ENCODE measurements at places on chromosomes 5 and 9. TPM values are rescaled to one million over a fixed set of nuclear protein-coding genes. Genes with fewer than 3 reads are reported as not detected.

- DNase-seq: peak; percentile 20
Measured at GRCh38 chr5:88882276-88883038, 527 bp downstream of the MEF2C start.

GRCh38 chr5:93954421-93955069, 213.1 kb upstream of the POU5F2 start:
- DNase-seq: no peak

GRCh38 chr9:130484362-130485072, 39.8 kb downstream of the ASS1 start:
- DNase-seq: no peak

Gene ZNF483
- 3.8 TPM for polyA plus RNA-seq

GRCh38 chr9:119810645-119811429, 441.6 kb upstream of the BRINP1 start:
- DNase-seq: no peak

Gene PSMD5
- polyA plus RNA-seq: 25.3 TPM

Gene SPINK7
- polyA plus RNA-seq: not detected

DNA sequence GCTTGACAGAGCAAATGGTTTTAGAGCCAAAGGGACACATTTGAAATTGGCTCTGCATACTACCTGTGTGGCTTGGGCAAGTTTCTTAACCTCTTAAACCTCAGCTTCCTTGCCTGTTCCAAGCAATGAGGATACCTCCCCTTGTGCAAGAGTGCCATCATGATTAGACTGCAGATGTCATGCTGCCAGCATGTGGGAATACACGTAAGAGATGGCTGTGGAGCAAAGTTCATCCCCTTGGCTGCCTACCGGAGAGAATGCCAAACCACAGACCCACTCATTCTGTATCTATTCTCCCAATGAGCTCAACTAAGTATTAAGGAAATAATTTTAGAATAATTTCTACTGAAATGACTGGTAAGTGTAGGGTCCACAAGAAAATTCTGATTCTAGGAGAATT, 101.3 kb downstream of the WDR41 start:
- peak; percentile 65 for DNase-seq

DNA sequence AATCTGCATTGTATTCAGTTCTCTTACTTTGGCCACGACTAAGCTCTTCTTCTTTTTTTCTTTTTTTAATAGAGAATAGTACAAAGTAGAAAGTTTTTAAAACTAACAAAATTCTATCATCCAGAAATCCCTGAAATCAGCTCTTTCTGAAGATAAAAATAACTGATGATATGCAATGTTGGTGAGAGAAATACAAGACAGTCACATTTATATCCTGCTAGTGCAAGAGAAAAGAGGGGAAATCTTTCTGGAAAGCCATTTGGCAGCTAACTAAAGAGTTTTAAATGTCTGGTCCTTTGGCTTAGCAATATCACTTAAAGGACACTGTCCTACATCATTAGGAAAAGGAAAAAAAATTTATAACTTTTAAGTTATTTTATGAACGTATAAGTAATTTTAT, 27.0 kb upstream of the FREM1 start:
- no peak for DNase-seq

Gene MAP1B
- 95.6 TPM for polyA plus RNA-seq

Gene CD74
- polyA plus RNA-seq: 16.3 TPM

Gene RETREG1
- polyA plus RNA-seq: 46.9 TPM

Gene SEC24A
- polyA plus RNA-seq: 9.8 TPM

DNA sequence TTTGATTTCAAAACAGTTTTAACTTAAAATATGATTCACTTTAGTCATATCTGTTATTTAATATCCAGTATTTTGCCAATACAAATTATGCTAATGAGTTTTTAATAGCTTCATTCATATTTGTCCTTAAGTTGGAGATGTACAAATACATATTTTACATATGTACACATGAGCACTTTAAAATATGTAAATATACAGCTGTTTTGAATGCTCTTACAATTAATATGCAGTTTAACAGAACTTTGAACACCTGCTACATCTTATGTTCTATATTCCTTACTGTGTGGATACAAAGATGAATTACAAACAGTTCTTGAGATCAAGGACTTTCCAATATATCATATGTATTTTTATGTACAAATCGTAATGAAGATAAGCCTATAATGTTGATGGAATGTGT, 74.0 kb downstream of the CHSY3 start:
- DNase-seq: no peak

GRCh38 chr9:116381350-116381749, 227.8 kb downstream of the PAPPA start:
- DNase-seq: peak; percentile 58

Gene PFN3
- not detected for polyA plus RNA-seq

DNA sequence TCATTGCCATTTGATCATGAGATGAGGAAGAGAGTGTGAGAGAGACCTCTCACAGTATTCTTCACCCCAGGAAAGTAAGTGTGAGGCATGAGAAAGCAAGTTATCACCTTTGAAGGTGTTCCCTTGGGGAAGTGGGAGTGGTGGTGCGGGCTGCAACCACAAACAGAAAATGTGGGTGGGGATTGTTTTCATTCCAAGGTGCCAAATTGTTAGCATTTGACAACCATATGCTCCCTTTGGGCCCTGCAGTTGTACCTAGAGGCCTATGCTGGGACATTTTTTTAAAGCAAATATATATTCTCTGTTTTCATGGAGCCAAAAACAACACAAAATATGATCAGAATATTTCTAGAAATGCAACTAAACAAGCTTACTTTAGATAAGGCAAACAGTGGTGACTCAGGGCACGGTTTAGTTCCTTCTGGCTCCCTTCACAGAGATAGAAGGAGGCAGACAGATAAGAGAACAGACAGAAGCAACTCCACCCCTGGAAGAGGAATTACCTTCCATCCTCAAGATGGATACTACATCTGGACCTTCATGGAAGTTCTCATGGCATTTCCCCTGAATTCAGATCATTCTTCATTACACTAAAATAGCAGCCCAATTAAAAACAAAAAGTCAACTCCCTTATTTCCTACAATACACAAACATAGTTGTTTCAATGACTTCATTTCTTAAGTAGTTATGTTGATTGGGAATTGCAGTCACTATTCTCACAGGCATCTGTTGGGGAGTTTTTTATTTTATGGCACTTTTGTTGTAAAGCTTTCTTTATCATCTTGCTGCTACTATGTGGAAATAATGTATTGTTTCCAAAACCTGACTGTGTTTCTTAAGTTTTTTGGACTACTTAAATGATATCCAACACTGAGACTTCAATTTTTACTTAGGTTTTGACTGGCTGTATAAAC, 416.6 kb downstream of the PLK2 start:
- DNase-seq: no peak

DNA sequence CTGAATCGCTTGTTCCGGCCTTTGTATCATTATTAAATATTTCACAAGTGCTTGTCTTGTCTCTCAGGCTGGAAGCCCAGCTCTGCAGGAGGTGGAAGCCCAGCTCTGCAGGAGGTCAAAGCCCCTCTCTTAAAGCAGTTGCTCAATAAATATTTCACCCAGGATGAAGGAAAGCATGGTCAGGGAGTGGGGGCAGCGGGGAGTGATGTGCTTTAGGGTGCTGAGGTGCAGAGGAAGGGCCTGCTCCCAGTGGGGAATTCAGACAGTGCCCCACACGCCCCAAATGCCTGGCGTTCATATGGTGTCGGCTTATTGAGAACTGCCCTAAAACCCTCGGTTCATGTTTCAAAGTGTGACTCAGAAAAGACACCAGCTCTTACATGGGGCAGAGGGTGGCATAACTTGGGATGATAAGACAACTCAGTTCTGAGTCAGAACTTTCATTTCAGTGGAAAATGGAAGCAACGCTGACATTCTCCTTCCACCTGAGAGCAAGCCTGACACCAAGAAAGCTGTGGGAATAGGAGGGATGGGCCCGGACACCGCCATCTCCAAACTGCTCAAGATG, 114.3 kb upstream of the DAP start:
- DNase-seq: no peak

- DNase-seq: peak; percentile 31
Measured at GRCh38 chr5:173643964-173644363, 27.5 kb upstream of the BOD1 start.

DNA sequence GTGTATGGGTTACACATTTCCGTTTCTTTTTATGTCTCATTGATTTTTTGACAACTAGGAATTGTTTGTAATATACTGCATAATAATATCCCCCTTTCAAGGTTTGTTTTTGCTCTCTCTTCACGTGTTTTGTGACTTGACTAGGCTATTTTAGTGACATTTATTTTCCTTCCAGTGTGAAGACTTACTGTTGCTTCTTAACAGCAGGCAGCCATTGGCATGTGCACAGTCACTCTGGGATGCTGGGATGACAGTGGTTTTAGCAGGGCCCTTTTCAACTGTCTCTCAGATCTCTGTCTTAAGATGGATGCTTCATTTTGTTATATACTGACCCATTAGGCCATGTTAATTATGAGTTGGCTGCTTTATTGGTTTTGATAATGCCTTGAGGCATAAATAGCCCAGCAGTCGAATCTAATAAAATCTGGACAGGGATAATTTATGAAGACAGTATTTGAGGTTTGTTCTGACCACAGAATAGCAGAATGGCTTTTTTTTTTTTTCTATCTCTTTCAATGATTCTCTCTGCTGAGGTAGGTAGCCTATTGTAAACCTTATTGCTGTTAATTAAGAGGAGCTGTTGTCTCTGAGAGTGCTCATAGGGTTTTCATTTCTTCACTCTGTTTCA, 536.0 kb downstream of the GABRG2 start:
- no peak for DNase-seq

GRCh38 chr9:116420993-116421538, 266.0 kb upstream of the TRIM32 start:
- DNase-seq: no peak

Gene CCDC187
- 0.13 TPM for polyA plus RNA-seq

GRCh38 chr5:108271127-108271526, 110.8 kb downstream of the FBXL17 start:
- DNase-seq: no peak

DNA sequence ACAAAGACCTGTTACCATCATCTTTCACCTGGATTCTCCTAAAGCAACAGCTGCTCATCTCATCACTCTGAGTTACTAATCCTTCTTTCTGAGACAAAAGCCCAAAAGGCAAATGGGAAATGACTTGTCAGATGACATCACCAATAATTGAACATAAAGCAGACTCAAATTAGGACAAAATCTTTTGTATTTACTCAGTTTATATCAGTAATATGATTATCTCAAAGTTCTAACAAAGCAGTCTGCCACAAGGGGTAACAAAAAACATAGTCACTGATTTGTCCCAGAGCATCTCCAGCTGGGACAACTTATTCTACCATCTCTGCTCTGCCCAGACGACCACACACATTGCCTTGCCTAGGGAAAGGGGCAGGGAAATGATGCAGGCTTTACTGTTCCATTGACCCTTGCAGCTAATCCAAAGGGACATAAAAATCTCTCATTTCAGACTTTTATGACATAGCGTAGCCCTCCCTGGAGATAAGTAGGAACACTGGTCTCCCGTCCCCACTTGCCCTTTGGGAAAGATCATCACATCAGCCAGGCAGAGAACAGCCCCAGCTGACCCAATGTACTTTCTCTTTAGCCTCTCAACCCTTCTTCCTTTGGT, 249.5 kb upstream of the PTGER4 start:
- no peak for DNase-seq

- DNase-seq: peak; percentile 36
Measured at GRCh38 chr5:150227606-150228273, 37.9 kb downstream of the SLC6A7 start.

DNA sequence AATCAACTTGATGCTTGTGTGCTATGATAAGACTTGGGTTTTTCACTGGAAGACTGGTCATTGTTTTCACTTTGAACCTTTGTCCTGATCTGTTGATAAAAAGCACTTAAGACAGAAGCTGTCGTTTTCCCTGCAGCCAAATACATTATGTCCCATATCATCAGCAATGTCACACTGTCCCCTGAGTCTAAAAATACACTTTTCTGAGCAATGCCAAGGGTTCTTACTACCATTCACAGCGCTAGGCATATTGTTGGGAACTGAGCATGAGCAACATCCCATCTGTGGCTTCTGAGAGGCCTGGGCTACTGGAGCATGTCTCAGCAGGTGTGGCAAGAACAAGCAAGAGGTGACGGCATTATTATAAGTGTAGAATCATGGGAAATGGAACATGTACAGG, 81.8 kb downstream of the SEMA6A start:
- peak; percentile 45 for DNase-seq

- no peak for DNase-seq
Measured at GRCh38 chr9:133225171-133226011, 16.3 kb upstream of the OBP2B start.

DNA sequence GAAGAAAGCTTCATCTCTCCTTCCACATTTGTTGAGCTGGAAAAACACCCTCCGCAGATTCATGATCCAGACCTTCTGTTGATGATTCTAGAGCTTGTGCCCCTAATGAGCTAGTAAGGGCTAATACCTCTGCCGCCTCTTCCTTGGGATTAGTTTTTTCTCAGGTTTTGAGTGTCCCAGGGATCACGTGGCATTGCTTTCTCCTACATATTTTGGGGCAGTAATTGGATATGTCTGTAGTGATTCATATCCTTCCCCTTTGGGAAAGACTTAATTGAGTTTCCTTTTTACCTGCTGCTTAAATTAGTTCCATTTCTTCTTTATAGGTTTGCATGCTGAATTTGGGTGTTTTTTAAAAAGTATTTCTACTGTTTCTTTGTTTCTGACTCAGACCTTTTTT, 143.9 kb downstream of the GOLPH3 start:
- no peak for DNase-seq

DNA sequence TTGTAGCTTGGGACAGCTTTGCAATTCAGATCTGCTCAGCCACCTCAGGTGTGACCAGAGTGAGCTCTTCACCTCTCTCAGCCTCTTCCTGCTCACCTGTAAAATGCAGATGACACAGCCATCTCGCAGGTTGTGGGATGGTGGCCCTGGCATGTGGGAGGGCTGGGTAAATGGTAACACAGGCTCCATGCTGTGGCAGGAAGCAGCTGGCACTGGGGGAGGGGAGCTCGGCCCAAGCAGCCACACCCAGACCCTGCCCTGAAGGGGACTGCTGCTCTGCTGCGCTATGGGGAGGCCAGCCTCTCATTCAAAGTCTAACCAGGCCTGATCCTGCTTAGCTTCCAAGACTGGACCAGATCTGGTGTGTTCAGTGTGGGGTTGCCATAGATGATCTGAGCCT, 24.1 kb downstream of the PHF2 start:
- no peak for DNase-seq

Gene PCDHB3
- 0.34 TPM for polyA plus RNA-seq

GRCh38 chr9:35042891-35043545, 29.4 kb downstream of the VCP start:
- DNase-seq: no peak
